ENCODE measurements at places on chromosomes 6 and 20.

DNA sequence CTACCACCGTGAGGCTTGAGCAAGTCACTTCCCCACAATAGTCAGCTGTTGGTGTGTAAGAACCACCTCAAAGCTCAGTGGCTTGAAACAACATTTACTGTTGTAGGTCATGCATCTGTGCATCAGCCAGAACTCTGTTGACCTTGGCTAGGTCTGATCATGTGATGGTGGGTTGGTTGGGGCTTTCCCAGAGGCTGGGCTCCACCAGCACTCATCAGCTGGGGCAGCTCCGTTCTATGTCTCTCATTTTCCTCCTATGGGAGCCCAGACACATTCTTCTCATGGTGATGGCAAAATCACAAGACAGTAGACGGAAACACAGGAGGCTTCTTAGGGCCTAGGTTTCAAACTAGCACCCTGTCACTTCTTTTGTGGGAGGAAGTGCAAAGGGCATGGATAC is 42.8 kb upstream of the PSMF1 start:
- no peak for DNase-seq

- DNase-seq = no peak
Measured at GRCh38 chr20:43838703-43839060, 76.0 kb upstream of the TOX2 start.

DNA sequence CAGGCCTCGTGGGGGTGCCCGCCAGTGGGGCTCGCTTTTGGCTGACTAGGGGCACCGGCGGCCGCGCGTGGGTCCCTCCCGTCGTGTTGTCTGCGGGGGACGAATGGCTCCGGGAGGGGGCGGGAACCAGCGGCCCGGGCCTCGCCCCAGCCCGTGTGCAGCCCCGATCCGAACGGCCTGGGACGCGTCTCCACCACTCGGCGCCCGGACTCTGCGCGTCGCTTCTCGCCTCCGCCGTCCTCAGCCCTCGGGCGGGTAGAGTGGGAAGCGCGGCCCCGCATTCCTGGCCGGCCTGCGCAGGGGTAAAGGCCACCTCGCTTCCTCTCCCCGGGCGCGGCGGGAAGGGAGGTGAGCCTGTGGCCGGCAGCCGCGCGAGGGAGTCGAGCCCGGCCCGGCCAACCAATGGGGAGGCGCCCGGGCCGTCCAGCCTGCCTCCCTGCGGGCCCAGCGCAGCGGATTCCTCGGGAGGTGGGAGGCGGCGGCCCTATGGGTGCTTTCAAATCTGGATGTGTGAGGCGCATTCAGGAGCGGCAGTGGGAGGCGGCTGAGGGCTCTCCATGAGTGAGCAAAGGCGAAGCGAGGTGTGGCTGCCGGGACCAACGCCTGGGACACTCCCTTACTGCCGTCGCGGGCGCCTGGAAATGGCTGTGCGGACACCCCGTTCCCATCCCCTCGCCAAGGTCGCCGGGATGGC is 1.1 kb upstream of the ZBTB46 start:
- peak; percentile 65 for DNase-seq

DNA sequence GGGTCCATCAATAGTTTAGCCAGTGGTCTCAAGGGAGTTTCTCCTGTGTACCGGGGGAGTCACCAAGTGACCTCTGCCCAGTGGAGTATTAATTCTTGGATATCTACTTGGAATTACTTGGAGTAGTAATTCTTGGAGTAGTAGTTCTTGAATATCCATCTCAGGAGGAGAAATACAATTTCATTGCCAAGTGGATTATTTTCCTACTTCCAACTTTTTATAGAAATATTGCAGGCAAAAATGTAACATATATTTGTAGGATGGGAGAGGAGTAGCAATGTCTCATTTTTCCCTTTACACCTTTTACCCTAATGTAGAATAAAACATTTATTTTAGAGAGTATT is 91.6 kb upstream of the FAM184A start:
- DNase-seq = no peak

- no peak for DNase-seq
Measured at GRCh38 chr20:38589967-38590675, 9.1 kb downstream of the ADIG start.

DNA sequence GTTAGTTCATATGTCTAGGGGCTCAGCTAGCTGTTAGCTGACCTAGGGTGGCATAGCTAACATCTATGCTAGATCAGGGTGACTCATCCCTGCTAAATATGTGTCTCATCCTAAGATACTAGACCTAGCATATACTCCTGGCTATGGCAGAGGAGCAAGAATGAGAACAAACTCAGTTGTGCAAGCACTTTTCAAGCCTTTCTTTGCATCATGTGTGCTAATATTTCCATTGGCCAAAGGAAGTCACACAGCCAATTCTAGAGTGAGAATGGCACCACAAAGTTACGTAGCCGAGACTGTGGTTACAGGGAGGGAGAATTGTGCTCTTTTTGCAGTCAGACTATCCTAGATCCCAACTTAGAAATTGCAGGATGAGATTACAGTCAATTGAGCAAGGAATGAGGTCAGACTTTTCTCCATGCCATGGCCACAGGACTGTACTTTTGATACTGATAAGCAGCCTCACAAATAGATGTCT is 78.7 kb downstream of the PLCB4 start:
- no peak for DNase-seq

DNA sequence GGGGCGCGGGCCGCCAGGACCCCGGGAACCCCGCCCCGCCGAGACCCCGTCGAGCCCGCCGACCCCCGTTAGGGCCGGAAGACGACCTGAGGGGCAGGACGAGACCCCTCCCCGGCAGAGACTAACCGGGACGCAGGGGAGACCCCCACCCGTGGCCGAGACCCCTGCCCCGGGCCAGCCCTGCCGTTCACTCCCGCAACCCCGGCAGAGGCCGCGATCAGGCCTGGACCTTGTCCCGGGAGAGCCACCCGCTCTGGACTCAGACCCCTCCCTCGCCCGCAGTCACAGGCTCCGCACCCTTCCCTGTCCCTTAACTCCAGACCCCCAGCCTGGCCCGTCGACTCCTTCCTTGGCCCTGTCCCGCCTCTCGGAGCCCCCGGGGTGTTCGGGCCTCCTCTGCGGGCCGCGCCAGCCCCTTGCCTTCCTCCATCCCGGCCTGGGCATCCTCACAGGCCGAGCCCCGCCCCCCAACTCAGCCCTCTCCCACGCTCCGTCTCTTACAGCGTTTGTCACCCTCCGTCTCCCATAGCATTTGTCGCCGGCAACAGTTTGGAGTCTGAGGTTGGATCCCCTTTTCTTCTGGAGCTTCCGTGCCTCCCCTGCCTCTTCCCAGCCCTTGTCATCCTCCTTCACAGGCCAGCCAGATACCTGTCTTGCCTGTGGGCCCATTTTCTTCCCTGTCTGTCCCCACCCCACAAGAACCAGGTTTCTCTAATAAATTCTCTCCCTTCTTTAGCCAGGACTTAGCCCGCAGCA is 569 bp downstream of the TCEA2 start:
- no peak for DNase-seq

DNA sequence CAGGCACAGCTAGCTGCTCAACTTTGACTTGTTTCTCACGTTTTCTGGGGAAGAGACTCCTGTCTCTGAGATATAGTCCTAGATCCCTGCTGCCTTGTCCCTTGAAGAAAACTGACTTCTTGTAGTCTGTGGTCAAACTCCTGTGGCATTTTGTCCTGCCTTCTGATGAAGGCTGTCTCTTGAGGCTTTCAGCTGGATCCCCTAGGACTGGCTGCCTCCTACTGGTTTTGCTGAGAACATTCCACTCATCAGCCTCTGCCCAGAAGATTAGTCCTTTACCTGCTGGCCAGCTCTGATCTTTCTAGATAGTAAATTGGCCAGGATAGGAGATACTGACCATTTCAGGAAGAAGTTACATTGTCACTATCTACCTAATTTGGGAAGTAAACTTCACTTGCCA is 71.9 kb upstream of the CNR1 start:
- peak; percentile 57 for DNase-seq

GRCh38 chr6:109088995-109089394 is 5.7 kb downstream of the SESN1 start:
- DNase-seq = no peak

DNA sequence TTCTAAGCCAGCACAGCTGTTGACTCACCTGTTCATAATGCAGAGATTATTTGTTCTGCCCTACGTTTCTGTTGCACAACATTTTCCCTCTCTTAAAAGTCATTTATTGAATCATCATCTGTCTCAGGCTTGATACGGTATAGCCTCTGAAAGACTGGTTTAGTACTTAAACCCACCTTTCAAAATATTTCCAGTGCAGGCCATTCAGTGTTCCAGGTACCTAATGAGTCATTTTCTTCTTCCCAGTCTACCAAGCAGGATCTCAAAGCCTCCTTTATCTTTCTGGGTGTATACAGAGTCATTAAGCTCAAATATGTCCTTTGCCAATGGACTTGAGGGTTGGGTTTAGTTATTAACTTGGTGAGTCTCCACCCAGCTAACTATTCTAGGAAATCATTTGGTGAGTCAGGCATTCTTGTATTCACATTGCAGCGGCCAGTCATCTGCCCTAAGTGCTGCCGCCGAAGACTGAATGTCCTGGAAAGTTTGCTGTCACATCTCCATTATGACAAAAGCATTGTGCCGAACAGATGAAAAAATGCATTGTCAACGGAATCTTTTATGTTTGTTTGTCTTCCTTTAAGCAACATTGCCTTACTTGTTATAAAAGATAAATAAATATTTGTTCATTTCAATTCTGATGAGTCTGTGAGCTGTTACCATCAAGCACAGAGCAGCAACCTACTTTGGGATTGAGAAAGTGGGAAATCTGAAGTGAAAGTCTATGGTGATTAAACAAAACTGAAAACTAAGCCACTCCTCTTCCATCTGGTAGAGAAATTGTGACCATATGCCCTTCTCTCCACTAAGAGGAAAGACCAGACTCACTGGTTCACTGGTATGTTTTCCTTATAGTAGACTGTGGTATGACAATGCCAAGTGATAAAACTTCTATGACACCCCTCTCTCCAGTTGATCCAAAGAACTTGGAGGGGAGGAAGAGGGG is 14.3 kb upstream of the FAM135A start:
- DNase-seq = no peak

- no peak for DNase-seq
Measured at GRCh38 chr20:53935344-53936084, 134.9 kb downstream of the BCAS1 start.

GRCh38 chr6:145051661-145052060 is 683.7 kb downstream of the EPM2A start:
- no peak for DNase-seq

DNA sequence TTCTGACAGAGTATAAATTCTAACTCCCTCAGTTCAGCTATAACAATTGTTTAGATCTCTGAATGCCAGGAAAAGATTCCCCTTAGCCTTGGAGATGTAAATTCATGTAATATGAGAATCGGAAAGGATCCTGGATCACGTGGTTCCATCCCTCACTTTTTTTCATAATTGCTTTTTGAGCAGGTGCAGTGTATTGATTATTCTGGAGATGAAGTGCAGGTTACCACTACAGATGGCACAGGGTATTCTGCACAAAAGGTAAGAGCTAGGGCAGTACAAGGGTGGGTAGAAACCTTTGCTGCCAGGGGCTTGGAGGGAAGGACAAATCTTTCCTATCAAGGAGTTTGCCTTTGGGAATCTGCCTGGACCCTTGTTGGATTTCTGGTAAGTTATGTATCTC is 52.7 kb downstream of the KDM1B start:
- no peak for DNase-seq

DNA sequence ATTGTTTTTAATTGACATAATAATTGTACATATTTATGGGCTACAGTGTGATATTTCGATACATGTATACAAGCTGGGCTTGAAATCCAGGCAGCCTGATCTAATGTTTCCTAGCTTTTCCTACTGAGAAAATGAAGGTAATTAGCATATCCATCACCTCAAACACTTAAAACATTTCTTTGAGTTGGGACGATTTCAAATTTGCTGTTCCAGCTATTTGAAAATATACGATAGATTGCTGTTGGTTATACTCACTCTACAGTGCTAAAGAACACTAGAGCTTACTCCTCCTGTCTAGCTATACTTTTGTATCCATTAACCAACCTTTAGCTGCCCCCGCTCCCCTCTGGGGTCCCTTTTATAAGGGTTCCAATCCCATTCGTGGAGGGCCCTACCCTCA is 4.7 kb downstream of the LHFPL5 start:
- no peak for DNase-seq

DNA sequence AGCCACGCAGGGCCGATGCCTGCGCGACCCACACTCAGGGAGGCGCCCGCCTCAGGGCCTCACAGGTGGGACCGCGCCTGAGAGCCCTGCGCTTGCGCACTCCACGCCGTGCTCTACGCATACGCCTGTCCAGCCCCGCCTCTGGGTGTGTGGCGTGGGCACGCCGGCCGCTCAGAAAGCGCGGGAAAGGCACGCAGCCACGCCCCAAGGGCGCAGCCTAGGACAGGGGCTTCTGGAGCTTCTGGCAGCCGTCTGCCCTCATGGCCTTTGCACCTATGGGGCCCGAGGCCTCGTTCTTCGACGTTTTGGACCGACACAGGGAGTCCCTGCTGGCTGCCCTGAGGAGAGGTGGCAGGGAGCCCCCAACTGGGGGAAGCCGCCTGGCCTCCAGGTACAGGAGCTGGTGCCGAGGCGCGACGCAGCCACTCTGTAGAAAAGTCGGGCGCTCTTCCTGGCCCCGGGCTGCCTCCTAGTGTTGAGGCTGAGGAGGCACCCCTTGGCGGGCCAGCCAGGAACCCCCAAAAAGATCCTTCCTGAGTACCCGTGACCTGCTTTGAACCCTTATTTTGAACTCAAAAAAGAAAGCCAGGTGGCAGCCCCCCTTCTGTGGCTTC is at the start of gene SPO11:
SPO11 (plus strand) TSS at position 196 of the 614 bp plus-strand sequence; CDS start at position 261, 65 bp downstream.
- DNase-seq = peak; percentile 28

- DNase-seq = no peak
Measured at GRCh38 chr6:7106215-7106751, 1.5 kb upstream of the RREB1 start.

- DNase-seq = no peak
Measured at GRCh38 chr6:1068068-1068467, 243.8 kb upstream of the FOXQ1 start.

- DNase-seq = no peak
Measured at GRCh38 chr6:2643935-2644539, 106.7 kb downstream of the MYLK4 start.

- no peak for DNase-seq
Measured at GRCh38 chr20:41370176-41370575, 3.6 kb upstream of the EMILIN3 start.

DNA sequence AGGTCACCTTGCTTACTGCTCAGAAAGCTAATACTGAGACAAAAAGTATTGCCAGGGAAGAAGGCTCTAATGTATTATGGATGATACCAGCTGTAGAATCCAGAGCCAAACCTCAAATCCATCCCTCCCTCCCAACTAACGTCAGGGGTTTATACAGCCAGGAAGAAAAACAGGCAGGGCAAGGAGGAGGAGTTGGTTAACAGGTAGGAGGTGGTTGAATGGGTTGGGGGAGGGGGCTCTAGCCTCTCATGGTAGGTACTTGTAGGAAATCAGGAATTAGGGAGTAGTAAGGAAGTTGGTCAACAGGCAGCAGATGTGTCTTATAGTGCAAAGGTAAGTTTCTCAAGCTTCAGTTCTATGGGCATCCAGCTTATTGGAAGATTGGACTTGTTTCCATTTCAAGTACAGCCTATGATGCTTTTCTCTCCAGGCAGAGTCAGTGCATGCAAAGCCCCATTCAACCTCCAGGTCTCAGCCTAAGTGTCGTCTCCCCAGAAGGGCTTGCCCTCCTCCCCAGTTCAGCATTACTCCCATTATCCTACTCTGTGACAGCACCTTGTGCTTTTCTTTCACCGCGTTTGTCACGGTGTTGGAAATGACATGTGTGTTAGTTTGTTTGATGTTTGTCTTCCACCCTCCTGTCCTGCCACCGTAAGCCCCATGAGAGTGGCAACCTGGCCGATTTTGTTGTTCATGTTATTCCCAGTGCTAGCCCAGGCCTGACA is 38.1 kb downstream of the PNLDC1 start:
- no peak for DNase-seq

GRCh38 chr6:128078276-128078675 is 177.4 kb upstream of the THEMIS start:
- no peak for DNase-seq

GRCh38 chr20:38275815-38276550 is 15.4 kb upstream of the KIAA1755 start:
- no peak for DNase-seq
